ENCODE measurements at places on chromosomes 1 and 21.

GRCh38 chr1:189675712-189676244, 801.9 kb downstream of the BRINP3 start:
- no peak for DNase-seq

GRCh38 chr1:198909973-198910372, 271.1 kb downstream of the PTPRC start:
- DNase-seq: no peak

DNA sequence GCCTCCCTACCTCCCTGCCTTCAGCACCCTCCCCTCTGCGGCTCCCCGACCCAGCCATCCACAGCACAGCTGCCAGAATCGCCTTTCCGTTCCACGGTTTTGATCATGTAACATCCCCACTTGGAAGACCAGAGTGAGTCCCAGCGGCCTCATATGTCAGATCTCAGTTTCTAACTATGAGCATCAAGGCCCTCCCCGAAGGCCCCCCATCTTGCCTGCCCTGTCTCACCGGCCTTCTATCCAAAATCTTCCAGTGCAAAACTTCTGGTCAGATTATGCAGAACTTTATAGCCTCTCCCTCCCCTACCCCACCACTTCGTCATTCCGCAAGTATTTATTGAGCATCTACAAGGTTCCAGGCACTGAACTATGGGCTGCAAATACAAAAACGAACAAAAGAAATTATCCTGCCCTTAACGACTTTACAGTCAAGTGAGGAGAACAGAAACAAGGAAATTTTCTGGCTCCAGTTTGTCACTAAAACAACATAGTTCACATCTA, 20.3 kb upstream of the LMX1A start:
- no peak for DNase-seq

GRCh38 chr1:206784471-206784903, 12.2 kb upstream of the IL10 start:
- DNase-seq: no peak

DNA sequence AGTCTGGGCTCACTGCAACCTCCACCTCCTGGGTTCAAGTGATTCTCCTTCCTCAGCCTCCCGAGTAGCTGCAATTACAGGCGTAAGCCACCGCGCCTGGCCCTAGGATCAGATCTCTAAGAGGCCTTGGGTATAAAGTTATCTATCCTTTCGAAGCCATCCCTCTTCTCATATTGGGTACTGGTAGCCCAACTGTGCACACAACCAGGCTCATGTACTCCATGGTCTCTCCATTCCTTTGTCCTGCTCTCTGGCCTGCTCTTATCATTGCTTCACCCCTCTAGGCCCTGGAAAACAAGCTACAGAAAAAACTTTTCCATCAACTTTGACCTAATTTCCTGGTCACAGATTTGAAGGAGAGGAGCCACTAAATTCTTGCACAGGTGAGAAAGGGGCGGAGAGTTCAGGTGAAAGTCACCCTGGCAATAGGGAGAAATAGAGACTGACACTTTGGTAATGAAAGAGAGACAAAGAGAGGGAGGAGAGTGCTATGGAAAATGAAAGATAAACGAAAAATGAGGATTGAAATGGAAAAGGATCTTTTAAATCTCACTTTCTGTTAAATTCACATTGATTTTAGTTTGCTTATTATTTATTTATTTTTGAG, 6.0 kb downstream of the TXNIP start:
- DNase-seq: no peak

GRCh38 chr1:47388891-47389238, 27.2 kb upstream of the FOXE3 start:
- no peak for DNase-seq

DNA sequence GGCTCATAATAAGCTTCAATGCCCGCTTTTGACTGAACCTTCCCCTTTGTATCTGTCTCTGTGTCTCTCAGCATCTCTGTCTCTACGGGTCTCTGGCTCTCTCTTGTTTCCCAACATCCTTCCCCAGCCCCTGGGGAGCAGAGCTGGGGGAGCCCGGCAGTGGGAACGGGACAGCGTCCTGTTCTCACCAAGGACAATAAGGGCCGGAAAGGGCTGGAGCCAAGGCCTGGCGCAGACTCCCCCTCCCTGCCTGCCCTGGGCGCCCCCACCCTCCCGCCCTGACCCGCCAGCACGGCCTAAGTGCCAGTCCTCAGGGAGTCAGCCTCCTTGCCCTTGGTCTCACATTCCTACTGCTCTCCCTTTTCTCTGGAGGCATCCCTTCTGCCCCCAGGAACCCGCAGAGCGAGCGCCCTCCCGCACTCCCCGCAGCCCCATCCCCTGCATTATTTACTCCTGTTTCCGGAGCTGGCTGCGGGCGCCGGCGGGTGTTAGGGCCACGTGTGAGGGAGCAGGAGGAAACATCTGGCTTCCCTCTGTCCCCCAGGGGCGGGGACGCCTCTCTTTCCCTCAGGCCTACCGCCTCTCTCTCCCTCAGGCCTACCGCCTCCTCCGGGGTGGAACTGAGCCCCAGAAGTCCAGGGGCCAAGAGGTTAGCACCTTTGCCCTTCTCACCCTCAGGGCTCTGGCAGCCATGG, 6.5 kb downstream of the KRTCAP2 start:
- DNase-seq: no peak

GRCh38 chr21:21003701-21004100, 5.5 kb downstream of the NCAM2 start:
- no peak for DNase-seq

GRCh38 chr1:161956097-161956496, 67.6 kb downstream of the OLFML2B start:
- DNase-seq: no peak

- no peak for DNase-seq
Measured at GRCh38 chr1:230636575-230637148, 5.6 kb upstream of the COG2 start.

GRCh38 chr1:230261928-230262650, 164.0 kb downstream of the PGBD5 start:
- DNase-seq: no peak
